Activated CD4-positive, alpha-beta T cell treated with anti-CD3 and anti-CD28 coated beads for 24 hours (primary cell): ENCODE measurements at places on chromosomes 11 and 22.
A peak's percentile ranks its signal among the peaks of the same experiment; 100 is the strongest.

- DNase-seq: no peak
Observed at GRCh38 chr11:95545116-95545875, 244.3 kb downstream of the FAM76B start.

- no peak for DNase-seq
Observed at GRCh38 chr11:77316733-77317342, 15.4 kb upstream of the GDPD4 start.

DNA sequence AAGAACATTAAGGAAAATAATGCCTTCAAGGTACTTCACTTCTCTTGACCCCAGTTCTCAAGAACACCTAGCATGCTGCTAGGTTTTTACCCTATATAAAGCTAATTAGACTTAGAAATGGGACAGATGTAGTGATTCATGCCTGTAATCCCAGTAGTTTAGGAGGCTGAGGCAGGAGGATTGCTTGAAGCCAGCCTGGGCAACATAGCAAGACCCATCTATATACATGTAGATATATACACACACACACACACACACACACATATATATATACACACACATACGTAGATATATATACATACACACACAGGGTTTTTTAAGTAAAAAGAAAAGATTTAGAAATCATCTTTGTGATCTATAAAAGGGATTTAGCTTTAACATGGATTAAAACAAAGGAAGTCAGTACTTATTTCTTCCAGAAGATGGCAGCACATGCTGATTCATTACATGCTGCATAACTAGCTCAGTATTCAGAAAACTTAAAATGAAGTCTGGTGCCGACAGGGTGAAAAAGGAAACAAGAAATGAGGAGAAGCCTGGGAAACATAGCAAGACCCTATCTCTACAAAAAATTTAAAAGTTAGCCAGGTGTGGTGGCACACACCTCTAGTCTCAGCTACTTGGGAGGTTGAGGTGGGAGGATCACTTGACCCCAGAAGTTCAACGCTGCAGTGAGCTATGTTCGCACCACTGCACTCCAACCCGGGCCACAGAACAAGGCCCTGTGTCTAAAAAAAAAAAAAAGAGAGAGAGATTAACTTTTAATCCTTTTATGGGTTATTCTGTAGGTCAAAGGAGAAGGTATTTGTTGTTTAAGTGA is 28.5 kb upstream of the RBX1 start:
- DNase-seq: peak; percentile 26

DNA sequence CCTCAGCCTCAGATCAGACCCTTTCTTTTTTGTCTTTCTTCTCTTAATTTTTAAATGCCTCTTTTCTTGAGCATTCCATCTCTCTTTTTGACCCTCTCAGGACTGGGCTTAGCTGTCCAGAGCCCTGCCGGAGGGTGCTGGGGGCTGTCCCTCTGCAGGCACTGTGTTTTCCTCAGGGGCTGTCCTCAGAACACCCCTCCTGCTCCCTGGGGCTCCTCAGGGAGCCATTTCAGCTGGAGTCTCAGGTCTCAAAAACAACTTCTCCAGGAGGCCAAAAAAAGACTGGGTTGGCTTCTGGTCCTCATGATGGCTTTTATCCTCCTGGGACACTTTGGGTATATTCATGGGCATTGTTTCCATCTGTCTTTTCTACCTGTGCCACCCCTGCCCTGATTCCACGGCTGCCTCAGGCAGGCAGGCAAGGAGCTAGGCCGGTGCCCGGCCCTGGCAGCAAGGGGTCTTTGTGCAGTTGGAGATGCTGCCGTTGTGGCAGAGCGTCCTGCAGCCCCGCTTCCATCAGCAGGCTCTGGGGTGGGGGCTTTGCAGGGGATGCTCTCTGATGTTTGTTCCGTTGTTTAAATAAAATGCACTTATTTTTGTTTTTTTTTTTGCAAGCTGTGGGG is 85.1 kb downstream of the CEP164 start:
- no peak for DNase-seq

DNA sequence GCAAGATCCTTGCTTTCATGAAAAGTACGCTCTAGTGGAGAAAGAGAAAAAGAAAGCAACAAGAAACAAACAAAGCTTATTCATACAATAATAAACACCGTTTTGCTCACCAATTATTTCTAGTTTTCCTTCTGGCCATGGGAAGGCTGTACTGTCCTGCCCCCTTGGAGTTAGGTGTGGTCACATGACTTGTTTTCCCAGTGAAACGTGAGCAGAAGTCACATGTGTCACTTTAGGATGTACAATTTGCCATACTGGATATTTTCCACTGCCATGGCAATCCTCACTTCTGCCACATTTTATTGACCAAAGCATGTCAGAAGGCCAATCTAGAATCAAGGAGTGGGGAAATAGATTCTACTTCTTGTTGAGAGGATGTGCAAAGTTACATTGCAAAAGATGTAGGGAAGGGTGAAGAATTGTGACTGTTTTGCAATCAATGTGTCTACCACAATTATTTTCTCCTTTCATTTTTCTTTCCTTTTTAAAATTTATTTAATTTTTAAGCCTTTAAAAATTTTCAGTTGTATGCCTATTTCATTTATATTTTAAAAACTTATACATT is 24.3 kb upstream of the TRAF6 start:
- no peak for DNase-seq

DNA sequence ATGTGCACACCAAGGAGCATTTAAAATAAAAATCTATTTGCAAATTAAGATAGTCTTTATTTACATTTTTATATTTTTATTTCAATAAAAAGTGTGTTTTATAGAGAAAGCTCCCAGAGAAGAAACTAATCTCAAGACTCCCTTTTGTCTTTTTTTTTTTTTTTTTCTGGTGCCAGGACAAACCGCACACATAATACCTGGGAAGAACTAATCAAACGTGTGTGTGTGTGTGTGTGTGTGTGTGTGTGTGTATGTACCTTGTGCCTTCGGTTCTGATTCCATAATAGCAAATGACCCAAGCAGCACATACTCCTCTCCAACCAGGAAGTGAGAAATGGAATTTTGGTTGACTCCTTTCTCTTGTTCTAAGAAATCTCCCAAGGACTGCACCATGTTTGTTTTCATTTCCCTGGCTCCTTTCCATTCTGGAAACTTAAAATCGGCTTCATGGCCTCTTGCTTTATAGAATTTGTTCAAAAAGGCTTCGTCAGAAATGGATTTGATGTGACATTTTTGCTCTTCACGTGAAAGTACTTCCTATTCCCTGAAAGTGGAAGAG is 65.3 kb downstream of the ST3GAL4 start:
- no peak for DNase-seq

DNA sequence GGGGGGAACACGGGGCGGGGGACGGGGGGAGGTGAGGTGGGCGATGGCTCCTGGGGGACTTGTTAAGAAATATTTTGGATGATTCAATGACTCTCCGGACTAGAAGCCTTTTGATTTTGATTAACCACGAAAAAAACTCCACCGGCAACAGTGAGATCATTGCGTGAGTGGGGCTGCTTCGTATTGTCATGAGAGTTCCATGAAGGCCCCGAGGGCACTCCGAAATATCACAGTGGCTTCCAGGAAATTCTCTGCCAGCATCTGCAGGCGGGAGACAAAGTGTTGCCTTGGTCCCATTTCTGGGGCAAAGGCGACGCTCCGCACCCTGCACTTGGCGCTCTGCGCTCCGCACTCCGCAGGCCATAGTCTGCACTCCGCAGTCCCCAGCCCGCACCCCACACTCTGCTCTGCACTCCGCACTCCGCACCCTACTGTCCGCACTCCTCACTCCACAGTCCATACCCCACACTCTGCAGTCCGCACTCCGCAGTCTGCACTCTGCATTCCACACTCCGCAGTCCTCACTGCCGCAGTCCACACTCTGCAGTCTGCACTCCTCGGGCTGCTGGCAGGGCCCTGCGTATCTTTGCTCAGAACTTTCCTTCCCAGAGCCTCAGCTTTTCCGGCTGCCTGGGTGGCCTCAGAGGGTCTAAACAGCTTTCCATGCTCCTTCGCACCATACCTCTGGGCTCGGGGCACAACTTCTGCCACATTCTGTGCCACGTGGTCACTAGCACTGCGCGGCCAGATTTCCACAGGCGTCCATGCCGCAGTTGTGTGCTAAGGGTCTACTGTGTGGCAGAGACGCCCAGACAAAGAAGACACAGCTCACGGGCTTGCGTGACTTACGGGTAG is 61.1 kb downstream of the LINC01488 start:
- DNase-seq: no peak

GRCh38 chr11:33531743-33532181 is 168.9 kb downstream of the C11orf91 start:
- DNase-seq: no peak

DNA sequence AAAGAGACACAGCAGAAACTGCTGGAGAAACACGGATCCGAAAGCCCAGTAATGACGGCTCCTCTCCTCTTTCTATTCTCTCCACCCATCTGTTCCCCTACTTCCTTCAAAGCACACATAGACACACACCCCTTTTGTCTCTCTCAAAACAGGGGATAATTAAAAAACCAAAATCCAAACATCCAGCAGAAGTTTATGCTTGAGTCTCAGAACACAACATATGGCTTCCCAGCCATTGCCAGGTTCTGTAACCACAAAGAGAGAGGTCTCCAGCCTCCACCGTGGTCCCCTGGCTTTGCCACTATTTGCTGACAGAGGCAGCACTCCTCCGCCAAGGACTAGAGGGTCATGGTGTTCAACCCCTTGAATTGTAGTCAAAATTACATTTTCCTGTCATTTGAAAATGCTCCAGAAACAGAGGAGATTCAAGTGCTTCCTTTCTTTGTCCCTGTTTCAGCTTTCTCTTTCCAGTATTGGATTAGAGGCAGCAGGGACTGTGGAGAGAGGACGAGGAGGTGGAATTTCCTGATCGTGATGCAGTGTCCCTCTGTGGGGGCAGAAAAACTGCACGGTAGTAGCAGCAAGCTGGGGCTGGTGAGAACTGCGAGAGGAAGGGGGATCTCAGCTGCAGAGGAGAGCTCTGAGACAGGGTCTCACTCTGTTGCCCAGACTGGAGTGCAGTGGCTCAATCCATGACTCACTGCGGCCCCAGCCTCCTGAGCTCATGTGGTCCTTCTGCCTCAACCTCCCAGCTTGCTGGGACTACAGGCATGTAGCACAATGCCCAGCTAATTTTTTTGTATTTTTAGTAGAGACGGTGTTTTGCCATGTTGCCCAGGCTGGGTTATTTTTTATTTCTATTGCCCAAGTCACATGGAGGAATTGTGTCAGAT is 60.3 kb downstream of the UBASH3B start:
- DNase-seq: no peak

GRCh38 chr22:50613291-50613981 is 12.8 kb downstream of the MAPK8IP2 start:
- DNase-seq: no peak

DNA sequence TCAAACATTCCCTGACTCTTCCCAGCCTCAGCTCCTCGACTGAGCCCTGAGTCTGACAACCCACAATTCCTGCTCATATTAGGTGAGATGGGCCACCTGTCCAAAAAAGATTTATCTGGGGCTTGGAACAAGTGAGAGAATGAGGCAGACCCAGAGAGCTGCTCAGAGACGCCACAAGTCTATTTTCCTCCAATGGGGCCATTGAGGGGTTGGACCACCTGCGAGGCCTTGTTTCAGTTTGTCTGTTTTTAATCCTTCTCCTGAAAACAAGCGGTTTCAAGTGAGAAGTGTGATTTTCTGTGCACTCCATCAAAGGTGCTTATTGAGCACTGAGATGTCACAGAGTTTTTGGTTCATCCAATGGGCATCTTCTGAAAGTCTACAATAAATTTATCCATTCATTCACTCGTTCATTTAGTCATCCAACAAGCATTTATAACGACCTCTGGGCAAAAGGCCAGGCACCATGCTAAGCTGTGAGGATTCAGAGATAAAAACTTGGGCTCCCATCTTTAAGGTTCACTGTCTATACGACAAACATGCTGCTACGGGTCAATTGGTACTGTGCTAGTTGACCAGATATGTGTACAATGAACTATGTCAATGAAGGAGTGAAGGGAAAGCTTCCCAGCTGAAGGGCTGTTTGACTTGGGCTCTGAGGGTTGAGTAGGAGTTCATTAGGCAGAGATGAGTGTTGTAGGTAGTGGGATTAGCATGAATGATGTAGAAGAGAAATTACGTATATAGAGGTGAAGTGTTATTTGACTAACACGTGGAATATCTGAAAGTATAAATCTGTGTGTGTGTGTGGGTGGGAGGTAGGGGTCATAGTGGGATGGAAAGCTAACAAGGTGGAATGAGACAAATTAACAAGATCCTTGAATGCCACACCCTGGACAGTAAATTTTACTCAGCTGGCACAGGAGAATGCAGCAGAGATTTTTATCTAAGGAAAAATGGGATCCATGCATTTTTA is 168.9 kb downstream of the MIAT start:
- no peak for DNase-seq

DNA sequence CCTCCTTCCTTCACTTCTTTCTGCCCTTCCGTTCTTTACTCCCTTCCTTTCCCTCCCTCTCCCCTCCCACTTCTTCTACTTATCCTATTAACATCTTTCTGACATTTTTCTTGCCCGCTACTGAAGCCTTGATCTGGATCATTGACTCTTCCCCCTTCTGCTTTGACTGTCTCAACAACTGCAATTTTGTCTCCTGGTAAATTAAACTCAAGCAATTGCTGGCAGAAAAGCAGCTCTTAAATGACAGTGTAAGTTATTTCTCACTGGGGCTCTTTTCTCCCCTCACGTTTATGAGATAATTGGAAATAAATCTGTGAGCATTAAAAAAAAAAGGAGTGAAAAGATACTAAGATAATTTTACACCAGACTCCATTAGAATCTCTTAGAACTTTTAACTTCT is 120.0 kb downstream of the SLC17A6 start:
- no peak for DNase-seq

- DNase-seq: no peak
Observed at GRCh38 chr11:75159151-75159953, 8.4 kb downstream of the SLCO2B1 start.

DNA sequence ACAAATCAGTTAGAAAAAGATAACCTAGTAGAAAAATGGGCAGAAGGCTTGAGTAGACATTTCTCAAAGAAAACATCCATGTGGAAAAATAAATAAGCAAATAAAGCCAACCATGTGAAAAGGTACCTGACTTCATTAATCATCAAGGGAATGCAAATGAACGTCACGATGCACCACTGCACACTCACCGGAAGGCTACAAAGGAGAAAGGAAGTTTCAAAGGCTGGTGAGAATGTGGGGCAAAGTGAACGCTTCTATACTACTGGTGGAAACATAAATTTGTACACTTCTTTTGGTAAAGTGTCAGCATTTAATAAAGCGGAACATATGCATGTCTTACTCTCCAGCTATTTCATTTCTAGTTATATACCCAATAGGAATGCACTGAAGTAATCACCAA is 166.8 kb downstream of the CSNK2A3 start:
- no peak for DNase-seq

- DNase-seq: no peak
Observed at GRCh38 chr11:3104961-3105790, 48.0 kb upstream of the CARS1 start.

- DNase-seq: no peak
Observed at GRCh38 chr11:22031791-22032190, 161.1 kb upstream of the ANO5 start.
